ENCODE measurements at places on chromosomes 5 and 9.

- DNase-seq = no peak
Observed at GRCh38 chr5:162497455-162497854, 429.9 kb downstream of the GABRG2 start.

DNA sequence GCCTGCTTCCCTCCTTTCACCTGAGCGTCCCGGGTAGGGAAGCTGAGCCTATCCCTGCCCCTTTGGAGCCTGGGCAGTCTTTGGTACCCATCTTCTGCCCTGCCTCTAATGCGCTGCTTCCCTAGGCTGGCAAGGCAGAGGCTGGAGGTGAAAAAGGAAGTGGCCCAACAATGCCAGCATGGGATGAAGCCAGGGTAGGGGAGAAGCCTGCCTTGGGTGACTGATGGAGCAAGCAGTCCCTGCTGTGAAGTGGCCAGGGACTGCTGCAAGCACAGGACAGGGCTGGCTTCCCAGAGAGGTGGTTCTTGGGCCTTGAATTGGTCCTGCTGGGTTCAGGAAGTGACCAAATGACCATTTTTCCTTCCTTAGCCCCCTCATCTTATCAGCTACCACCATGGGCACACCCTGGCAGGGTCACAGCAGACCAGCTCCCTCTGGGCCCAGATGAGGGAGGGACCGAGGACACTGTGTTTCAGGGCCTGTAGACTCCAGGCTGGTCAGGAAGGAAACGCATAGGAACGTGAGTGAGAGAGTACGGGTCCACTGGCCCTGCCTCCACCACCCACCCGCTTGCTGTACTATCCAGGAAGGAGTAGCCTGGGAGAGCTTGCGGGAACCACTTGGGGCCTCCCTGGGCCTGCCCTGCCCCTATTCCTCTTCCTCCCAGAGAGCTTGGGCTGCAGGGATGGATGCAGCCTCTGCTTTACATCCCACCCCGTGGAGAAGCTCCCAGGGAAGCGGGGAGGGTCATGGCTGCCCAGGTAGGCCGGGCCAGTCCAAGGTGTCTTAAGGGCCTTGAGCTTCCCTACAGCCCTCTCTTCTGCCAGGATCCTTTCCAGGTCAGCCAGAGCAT, 102.6 kb downstream of the DAB2IP start:
- DNase-seq = no peak

DNA sequence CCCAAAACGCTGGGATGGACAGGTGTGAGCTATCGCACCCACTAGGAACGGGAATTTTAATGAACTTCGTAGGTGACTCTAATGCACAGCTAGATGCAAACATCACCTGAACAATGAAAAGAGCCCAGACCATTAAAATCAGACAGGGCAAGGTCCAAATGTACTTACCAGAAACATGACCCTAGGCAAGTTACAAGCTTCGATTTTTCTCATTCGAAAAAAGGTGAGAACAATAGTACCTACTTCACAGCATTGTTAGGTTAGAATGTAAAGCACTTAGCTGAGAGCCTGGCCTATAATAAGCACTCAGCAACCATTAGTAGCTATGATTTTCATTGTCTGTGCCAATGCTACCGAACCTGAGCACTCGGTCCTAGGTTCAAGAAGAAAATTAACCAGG, 5.8 kb upstream of the KLHL3 start:
- DNase-seq = no peak

DNA sequence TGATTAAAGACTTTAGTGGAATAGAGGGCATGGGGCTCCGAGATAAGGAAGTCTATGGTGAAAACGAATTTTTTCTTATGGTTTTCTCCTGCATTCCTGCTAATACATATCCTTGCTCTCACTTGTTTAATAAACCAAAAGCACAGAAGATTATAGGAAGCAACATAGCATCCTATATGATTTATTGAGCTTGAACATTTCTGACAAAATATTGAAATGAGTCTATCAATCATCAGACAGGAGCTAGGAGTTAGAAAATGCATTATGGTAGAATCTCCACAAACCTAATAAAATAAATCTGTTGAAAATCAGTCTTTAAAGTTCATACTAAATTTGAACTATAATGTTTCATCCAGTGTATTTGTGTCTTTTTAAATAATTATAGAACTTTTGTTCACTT, 554.6 kb upstream of the RGMB start:
- no peak for DNase-seq

DNA sequence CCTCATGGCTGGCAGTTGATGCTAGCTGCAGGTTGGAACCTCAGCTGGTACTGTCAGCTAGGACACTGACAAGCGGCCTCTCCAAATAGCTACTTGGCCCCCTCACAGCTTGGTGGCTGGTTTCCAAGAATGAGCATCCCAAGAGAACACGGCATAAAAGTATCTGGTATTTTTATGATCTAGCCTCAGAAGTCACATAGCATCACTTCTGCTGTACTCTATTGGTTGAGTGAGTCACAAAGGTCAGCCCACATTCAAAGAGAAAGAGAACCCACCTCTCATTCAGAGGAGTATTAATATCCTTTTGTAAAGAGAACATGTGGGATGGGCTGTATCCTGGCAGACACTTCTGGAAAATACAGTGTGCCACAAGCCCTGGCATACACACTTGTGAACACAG, 6.0 kb upstream of the SIL1 start:
- DNase-seq = no peak

- DNase-seq = no peak
Observed at GRCh38 chr5:35990941-35991611, at the start of gene UGT3A1. UGT3A1 (minus strand) TSS chr5:35991390; CDS start chr5:35991240, 150 bp downstream.

GRCh38 chr5:148543727-148544126, 110.6 kb downstream of the HTR4 start:
- DNase-seq = no peak

- no peak for DNase-seq
Observed at GRCh38 chr9:77809552-77809951, 161.4 kb upstream of the GNA14 start.

GRCh38 chr9:86034863-86035734, 64.3 kb downstream of the GOLM1 start:
- no peak for DNase-seq
